ENCODE measurements at places on chromosomes 4 and X.

DNA sequence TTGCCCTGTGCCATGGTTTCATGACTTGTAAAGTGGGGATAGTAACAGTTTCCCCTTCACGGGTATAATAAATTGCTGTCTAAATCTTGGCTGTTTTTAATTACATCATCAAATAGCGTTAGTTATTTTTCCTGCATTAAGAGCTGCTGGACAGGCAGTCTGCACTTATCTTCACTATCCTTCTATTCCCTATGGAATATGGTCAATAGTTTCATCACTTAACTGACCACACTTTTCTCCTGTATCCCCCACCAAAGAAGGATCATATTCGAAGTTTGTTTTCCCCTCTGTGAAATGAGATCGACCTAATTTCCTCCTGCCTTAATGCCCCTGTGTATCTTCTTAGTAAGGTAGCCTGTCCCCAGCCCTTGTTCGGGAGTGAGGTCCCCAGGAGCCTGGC, 133.2 kb downstream of the SHROOM3 start:
- DNase-seq: no peak

GRCh38 chr4:177740563-177740962, 298.3 kb upstream of the AGA start:
- DNase-seq: no peak

- DNase-seq: no peak
These were observed 89.0 kb downstream of the ELOVL6 start for GRCh38 chr4:110109455-110109854.

GRCh38 chr4:173794662-173795061, 264.6 kb upstream of the HAND2 start:
- DNase-seq: peak; percentile 14

DNA sequence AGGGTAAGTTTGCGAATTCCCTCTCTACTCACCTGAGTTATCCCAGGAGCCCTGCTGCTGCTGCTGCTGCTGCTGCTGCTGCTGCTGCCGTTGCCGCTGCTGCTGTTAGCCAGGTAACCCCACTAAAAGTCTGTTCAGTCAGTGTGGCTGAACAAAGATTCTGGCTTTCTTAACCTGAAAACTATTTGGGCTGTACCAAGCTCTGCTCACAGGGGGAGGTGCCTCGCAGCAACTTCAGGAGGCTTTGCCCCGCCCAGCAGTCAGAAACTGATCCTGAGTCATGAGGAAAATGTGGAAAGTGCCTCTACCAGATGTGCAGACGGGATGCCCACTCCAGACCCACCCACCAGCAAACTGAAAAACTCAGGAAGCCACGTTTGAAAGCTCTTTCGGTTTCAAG, at the start of gene CAPN6:
TSS of gene CAPN6 (minus strand) at position 145 of the 400 bp plus-strand sequence. CDS start 6,547 bp downstream, outside the sequence.
- no peak for DNase-seq

GRCh38 chr4:173763389-173763788, 233.4 kb upstream of the HAND2 start:
- no peak for DNase-seq

DNA sequence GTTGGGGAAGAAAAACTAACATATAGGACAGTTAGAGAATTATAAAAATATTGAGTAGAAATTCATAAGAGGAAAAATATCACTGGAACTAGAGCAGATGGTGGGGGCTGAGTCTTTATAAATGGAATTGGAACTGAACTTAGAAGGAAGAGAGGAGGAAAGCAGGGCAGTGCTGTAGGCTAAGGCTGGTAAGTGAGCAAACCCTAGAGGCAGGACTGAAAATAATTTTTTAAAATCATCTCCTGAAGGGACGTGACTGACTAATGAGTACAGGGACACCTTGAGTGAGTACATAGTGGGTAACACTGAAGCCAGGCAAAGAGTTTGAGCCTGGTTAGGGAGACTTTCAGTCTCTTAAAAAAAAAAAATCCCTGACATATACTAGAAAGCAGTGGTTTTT, 63.3 kb downstream of the GALNT7 start:
- no peak for DNase-seq

DNA sequence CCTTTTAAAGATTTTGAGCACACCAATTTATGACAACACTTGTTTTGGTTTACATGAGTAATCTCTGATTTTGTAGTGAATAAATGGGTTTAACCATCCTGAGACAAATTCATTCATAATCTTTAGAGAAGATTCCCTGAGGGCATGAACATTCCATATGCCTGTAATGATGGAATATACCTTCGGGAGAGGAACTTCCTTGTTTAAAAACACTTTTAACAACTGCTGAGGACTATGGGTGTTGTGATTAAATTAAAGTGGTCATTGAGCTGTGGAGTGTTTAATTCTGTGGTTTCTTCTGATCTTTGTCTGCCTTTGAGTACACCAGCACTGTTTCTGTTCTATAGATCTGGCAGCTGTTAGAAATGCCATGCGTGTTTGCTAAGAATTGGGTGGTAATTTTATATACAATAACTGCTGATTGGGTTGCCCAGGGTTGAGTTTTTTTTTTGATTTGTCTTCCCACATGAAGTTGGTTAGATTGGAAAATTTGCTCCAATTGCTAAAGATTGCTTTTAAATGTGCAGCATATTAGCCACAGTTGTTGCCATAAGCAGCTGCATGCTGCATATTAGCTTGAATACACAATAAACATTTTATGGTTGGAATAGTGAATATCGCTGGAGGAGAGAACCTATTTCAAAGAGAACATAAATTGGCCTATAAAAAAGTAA, 86.8 kb downstream of the DCLK2 start:
- DNase-seq: no peak

GRCh38 chr4:169208090-169208455, 62.7 kb downstream of the SH3RF1 start:
- DNase-seq: no peak

DNA sequence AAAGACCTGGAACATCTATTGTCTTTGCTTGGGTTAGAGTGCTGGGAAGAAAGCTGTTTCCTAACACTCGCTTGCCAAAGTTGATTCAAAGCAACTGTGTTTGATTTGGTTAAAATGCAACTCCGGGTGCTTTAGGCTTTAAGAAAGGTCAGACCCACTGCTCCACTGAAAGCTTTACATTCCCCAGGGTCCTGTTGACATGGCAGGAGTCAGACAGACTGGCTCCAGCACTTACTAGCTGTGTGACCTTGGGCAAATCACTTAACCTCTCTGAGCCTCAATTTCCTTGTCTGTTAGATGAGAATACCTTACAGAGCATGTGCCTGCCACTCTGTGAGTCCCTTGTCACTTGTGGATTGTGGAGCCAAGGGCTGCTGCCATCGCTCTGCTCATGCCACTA, 39.0 kb downstream of the DGKK start:
- no peak for DNase-seq

DNA sequence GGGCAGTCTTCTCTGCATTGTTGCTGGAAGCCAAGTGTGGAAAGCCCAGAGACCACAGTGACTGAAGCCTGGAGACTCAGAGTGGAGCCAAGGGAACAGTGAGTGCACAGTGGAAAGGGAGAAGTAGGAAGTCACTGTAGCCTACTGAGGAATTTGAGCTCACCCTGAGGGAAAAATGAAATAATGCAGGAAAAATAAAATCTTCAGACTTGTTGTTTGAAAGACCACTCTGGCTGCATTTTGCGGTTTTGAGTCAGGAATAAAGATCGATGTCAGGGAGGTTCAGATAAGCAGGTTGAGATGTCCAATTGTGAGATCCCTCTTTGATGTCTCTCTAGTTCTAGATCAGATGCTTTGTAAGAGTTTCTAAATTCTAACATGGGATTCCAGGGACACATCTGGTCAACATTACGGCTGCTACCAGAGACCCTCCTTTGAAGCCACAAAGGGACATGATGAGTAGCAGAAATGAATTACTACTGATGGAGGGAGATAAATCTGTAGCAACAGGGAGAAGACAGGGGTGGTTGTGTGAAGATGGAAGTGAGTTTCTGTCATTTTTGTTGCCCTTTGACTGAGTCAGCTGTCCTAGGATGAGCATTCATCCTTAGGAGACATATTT, 8.4 kb downstream of the ADH4 start:
- DNase-seq: no peak

DNA sequence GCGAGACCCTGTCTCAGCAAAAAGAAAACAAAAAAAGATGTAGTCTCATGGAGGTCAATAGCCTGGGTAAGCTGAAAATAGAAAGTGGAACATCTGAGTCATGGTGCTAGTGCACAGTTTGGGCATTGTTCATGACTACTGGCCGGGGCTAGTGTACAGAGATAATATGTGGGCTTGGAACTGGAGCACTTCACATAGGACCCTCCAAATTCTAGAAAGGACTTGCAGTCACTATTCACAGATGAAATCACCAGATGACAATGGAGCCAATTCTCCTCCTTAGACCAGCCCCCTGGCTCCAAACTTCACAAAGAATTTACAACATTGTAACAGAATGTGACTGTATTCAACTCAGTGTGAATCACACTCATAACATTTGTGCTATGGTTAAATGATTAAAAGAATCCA, 367.8 kb upstream of the SLC7A11 start:
- DNase-seq: peak; percentile 15

DNA sequence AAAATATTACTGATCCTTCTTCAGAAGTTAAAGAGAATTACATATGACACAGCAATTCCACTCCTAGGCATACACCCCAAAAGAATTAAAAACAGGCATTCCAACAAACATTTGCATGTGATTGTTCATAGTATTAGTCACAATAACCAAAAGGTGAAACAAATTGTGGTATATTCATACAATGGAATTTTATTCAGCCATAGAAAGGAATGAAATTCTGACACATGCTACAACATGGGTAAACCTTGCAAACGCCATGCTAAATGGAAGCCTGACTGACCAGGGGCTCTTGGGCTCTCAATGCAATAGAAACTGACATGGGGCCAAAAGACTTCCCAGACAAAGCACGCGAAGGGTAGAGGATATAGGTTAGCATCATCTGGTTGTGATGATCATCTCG, 62.1 kb upstream of the S100G start:
- DNase-seq: no peak

DNA sequence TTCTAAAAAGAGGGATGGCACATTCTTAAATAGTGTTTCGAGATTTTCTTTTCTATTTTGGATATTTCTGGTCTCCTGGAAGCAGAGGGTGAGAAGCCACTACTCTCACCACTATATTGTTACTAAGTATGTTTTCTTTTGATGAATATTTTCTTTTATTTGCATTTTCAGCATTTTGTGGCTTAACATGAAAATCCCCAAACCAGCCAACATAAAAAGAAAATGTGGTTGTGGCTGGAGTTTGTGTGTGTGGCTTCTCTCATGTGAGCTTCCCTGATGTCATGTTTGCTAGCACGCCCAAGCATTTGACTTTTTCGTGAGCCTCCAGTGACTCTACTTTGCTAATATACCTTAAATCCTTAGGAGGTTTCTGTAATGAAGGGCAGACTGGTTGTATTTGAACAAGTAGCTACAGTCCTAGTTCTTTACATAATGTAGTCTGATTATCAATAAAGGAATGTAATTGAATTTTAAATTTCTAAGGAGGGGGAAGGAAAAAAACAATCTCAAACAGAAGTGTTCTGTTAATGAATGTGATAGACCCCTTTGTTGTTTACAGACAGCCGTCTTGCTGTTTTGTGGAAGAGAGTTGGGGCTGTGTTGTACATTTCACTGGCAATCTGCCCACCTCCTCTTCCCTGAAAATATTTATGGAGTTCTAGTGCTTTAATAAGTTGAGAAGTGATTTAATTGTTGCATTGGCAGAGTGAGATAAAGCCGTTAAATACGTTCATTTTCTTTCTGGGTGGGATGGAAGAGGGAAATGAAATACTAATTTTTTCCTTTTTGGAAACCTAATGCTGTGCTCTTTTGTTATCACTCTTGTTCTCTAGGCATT, 114.6 kb downstream of the ARHGAP10 start:
- no peak for DNase-seq

DNA sequence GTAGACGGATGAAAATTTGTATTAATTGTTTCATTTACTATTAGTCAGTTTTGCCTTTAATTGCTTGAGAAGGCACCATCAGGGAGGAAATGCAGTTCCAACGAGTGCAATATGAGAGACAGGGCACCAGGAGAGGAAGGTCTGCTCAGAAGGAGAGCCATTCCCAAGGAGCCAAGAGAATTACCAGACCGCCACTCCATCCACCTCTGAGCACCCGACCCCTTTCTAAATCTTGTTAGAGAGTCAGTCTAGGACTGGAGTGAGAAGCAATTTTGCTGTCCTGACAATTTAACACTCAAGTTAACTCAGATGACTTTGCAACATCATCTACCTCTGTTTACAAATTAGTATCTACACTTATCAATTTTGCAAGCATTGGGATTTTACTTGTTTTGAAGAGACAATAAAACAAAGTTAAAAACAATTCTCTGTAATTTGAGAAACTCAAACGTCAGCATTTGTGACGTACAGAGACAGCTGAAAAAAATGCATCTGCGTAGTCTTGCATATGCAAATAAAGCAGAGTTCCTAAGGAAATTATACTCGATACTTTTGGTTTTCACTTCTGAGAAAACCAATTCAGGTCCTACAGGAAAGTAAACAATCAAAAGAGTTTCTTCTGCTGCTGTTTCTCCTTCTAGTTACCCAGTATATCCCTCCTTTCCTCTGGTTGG, 1704.7 kb upstream of the TENM3 start:
- no peak for DNase-seq

DNA sequence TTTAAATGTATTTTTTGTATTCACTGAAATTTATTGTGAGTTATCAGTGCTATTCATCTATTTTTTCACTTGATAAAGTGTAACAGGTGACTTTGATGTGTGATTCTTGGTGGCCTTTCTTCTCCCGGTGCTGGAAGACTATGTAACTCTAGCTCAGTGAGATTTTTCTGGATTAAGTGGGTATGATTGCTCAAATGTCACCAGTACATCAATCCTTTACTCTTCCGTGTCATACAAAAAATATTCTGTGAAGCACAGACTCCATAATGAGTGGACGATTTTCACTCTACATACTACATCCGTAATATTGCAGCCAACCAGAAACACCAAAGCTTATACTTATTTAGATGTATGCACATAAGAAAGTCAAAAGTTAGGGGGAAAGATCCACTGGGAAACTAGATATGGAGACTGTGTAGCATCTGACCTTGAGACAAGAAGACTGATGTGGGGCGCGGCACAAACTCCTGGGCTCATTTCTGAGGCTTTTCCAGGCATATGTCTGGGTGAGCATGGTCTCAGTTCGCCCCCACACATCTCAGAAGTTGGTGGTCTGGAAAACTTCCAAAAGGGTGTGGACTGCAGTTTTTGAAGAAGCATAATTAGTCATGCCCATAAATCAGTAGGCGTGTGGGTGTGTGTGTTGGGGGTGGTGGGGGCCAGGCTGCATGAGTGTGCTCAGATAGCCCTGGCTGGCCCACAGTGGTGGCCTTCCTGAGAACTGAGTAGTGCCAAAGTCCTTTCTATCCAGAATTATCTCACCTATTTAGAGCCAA, 53.9 kb upstream of the TENM3 start:
- DNase-seq: peak; percentile 84

DNA sequence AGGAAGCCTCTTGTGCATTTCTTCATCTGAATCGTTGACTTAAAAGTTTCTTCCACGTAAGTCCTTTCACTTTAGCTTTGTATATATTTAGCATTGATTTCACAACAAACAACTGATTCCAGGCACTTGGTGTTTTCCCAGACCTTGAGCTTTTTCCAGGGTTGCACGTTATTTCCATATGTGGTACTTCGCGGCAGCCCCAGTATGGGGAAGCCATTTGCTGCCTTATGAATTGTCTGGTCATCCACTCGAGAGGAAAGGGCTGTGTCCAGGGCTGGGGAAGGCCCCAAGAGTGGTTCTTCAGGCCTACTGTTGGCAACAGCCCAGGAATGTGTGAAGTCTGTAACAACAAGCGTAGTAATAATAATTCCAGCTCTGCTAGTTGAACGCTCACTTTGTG, 2.8 kb upstream of the TLR8 start:
- peak; percentile 29 for DNase-seq

GRCh38 chrX:102624105-102624504, 24.8 kb downstream of the ARMCX5 start:
- DNase-seq: no peak
